ENCODE measurements at places on chromosomes 3 and 15.

DNA sequence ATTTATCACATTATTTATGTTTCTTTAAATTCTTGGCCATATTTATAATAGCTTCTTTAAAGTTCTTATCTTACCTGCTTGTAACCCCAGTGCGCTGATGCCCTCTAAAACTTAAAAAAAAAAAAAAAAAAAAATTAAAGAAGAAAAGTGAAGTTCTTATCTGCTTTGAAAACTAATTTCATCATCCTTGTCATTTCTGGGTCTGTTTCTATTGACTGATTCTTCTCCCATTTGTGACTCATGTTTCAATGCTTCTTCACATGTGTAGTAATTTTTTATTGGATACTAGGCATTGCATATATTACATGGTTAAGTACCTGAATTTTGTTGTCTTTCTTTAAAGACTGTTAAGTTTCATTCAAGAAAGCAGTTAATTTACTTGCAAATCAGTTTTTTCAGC is 3.4 kb upstream of the SEC22A start:
- DNase-seq: no peak

GRCh38 chr3:186254676-186255650 is 107.1 kb downstream of the DGKG start:
- no peak for DNase-seq

GRCh38 chr3:184808021-184808420 is 3.9 kb upstream of the VPS8 start:
- DNase-seq: peak; percentile 60

DNA sequence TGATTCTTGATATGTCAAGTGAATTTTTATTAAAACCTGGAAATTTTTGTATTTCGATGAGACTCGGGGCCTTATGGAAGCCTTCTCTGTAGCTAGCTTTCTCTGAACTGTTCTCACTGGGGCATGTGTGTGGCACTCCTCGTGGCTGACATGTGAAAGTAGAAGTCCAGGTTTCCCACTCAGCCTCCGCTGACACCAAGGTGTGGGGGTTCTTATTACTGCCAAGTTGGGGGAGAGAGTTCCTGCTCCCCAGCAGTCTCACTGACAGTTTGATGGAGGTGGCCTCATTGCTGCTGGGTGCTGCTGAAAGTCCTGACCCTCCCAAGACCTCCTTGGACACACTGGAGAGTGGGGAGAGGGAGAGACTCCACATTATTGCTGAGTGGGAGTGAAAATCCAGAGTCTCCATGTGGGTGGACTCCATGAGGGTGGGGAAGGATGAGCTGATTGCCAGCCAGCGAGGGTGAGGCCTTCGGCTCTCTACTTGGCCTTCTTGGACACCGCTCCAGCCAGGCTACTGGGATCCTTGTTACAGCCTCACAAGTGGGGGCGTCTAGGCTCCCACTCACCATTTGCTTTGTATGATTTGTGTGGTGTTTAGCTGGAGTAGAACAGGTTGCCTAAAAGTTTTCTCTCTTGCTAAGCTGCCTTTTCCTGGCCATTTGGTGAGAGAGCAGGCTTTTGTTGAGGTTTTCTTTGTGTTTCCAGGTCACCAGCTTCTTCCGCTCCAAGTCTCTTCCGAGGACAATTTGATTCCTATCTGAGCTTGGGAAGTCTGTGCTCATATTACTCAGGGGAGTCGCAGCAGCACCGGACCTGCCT is 64.1 kb downstream of the LSM3 start:
- no peak for DNase-seq

- DNase-seq: no peak
Observed at GRCh38 chr3:192575879-192576506, 151.3 kb downstream of the FGF12 start.

DNA sequence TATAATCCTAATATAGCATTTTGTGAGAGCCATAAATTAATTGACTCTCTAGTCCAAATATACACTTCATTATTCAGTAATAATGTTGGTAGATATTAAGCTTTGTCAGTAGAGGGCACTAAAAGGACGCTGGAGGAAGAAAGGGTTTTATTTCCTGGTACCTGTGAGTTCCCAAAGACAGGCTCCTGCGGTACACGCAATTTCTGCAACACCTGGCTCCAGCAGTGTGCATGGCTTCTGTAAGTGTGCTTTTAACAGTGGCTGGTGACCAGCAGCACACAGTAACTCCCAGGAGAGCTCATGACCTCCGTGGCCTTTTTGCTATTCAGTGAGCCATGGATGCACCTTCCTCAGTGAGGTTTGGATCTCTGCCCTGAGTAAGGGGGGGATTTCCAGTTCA is 338.3 kb upstream of the ZNF385D start:
- peak; percentile 4 for DNase-seq

DNA sequence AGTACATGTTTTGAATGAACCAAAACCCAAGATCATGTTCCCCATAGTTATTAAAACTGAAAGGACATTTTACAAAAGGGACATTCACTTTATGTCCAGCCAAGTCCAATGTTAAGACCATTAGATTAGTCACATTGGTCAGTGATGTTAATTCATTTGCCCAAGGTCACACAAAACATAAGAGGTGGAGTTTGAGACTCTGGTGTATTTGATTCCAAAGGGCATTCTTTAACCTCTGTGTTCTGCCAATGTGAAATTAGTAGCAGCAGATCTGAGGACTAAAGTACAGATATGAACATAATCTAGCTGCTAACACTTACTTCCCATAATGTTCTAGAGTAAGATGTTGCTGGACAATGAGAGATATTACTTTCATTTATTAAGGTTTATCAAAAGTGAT is 425.6 kb downstream of the TUSC7 start:
- DNase-seq: no peak

DNA sequence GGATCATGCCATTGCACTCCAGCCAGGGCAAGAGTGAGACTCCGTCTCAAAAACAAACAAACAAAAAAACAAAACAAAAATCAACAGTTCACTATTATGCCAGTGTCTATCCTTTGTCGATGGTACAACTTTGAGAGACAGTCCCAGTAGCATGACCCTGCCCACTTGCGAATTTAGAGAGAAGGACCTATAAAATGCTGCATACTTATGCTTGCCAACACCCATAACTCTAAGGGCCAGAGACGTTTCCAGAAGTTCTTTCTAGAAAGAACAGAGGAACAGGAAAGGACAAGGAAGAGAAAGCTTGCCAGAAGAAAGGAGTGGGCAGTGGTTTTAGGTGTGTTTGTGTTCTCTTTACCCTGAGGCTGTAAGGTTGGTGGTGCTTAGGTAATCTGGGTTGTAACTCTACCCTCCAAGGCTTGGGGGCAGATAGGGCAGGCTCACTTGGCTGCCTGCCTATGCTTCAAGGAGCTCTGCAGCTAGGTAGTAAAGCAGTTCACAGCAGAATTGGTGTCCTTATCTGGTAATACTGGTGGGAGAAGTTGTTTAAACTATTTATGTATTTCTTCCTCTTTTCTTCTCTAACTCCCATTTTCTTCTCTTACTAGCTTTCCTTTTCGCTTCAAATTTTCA is 50.6 kb upstream of the SPPL2A start:
- no peak for DNase-seq

GRCh38 chr3:126434264-126434590 is 39.5 kb downstream of the CFAP100 start:
- DNase-seq: no peak

GRCh38 chr3:187920913-187921312 is 175.6 kb upstream of the BCL6 start:
- DNase-seq: no peak

DNA sequence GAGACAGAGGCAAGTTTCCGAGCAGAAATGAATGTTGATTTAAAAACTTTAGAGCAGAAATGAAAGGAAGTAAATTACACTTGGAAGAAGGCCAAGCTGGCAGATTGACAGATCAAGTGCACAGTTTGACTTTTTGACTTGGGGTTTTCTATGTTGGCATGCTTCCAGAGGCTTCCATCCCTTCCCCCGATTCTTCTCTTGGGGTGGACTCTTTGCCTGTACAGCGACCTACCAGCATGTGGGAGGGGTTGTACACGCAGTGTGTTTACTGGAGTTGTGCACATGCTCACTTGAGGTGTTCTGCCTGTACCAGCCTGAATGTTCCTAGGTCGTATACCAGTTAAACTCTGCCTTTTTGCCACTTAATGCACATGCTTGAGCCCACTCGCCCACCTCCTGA is 701.5 kb upstream of the GBE1 start:
- DNase-seq: no peak
